ENCODE measurements at places on chromosomes 2 and 18. TPM values are rescaled to one million over a fixed set of nuclear protein-coding genes. Genes with fewer than 3 reads are reported as not detected.

Gene ESPNL
- 8.8 TPM for polyA plus RNA-seq

Gene POLE4
- 50.6 TPM for polyA plus RNA-seq

Gene PNKD
- polyA plus RNA-seq = 70.8 TPM

DNA sequence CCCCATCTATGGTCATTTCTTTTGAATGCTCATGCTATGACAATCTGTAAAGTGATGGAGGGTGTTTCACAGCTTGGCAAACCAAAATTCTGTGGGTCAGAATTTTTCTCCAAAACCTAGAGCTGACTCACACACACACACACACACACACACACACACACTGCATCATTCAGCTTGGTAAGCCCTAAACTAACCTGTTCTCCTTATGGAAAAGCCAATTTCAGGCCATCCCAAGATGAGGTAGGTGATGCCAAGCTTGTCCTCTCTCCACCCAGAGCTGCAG, 45.0 kb upstream of the NRP2 start:
- no peak for DNase-seq

DNA sequence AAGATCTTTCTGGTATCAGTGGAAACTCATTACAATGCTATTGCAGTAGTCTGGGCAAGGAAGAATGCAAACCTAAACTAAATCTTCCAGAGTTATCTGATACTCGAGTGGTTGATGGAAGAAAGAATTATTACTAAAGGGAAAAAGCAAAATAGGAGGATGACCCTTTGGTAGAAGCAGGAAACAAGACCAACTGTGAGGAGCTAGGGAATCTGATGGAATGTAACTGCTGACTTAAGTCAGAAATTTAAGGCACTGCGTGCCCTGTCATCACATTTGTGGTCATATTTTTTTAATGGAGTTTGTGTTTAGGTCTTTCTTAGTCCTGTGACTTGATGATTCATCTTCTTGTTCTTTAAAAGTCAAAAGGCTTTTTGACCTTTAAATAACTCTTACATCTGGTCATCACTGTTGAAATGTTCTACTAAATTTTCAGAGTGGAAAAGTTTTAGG, 36.5 kb upstream of the ARMC9 start:
- no peak for DNase-seq

GRCh38 chr2:204628926-204629712, 83.8 kb downstream of the PARD3B start:
- no peak for DNase-seq

DNA sequence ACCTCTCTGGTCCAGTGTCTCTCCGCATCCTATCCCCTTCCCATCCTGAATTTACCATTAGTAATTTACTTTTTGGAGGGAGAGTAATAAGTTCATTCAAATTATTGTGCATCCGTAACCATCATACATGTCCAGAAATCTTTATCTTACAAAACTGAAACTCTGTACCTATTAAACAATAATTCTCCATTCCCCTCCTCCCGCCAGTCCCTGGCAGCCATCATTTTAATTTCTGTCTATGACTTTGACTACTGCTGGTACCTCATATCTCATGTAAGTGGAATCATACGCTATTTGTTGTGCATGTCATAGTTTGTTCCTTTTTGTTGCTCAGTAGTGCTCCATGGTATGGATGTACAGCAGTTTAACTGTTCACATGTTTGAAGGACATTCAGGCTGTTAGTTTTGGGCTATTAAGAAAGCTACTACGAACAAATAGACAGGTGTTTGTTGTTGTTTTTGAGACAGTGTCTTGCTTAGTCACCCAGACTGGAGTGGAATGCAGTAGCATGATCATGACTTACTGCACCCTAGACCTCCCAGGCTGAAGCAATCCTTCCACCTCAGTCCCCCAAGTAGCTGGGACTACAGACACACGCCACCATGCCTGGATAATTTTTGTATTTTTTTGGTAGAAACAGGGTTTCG, 2.0 kb downstream of the LIMS1 start:
- DNase-seq = no peak

GRCh38 chr2:26298638-26299393, 47.1 kb upstream of the SELENOI start:
- DNase-seq = peak; percentile 54

DNA sequence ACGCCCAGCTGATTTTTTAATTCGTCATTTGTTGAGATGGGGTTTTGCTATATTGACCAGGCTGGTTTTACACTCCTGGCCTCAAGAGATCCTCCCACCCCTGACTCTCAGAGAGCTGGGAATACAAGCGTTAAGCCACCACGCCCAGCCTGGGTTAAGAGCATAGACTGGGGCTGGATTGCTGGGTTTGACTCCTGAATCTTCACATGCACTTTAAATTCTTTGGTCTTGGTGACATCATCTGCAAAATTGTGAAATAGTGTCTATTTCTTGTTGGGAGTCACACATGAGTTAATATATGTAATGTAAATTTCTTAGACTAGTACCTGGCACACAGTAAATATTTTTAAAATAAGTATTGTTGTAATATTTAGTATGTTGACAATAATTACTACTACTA, 257.4 kb downstream of the DOK6 start:
- DNase-seq = no peak

GRCh38 chr2:47198985-47199451, 43.9 kb upstream of the STPG4 start:
- DNase-seq = no peak

DNA sequence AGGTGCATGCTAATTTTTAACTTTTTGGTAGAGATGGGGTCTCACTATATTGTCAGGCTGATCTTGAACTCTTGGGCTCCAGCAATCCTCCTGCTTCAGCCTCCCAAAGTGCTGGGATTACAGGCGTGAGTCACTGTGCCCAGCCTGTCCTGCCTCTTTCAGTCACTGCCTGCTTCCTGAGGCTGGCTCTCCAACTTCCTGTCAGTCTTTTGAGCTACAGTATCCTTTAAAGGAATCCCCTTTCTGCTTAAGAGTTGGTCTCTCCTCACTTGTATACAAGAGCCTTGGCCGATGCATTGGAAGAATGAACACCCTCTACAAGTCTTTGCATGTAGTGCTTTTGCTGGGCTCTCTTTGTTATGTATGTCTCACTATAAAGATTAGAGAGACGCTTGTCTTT, 88.4 kb upstream of the SMAD2 start:
- no peak for DNase-seq

DNA sequence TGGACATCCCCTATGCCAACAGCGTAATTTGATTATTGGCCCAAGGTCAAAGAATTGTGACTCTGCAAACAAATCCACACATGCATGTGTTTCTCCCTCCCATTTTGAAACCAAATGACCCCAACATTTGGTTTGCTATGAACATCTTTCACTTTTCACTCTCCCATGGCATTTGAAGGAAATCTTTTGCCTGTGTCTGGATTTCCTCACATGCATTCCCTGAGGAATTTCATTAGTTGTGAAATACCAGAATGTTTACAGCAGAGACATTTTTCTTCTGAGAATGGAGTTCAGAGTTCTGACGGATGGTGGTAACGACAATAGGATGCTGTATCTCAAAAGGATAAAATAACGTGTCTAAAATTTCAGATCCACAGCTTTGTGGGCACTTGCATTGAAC, 60.3 kb upstream of the LMAN1 start:
- DNase-seq = no peak

DNA sequence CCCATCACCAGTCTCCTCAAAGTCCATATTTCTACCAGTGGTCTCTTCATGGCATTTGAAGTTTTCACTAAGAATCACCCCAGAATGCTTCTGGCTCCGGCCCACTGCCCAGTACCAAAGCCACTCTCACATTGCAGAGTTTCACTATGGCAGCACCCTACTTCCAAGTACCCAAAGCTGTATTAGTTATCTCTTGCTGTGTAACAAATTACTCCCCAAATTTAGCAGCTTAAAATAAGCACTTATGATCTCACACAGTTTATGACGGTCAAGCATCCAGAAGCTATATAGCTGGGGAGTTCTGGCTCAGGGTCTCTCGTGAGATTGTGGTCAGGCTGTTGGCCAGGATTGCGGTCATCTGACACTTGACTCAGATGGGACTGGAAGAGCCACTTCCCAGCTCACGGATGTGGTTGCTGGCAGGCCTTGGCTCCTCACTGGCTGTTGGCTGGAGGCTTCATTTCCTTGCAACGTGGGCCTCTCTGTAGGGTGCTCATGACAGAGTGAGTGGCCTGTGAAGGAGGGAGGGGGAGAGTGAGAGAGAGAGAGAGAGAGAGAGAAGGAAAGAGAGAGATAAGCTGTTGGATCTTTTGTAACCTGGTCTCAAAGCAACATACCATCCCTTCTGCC, 189.5 kb downstream of the CTIF start:
- DNase-seq = no peak

- DNase-seq = no peak
These were observed 104.5 kb upstream of the ZNF521 start for GRCh38 chr18:25456334-25457010.

DNA sequence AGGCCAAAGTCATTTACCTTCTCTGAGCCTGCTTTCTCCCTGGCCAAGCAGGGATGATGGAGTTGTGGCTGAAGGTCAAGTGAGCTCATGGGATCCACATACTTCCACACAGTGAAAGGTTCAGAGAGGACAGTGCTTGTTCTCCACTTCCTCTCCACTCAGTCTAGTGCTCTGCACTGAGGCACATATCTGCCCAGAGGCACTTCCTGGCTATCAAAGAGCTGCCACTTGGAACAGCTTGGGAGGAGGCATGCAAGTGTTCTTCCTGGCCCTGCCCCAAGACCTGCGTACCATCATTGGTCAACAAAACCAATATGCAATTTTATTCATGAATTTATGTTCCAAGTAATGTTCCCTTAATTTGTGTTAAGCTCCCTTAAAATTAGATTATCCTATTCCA, 71.9 kb downstream of the RNF152 start:
- DNase-seq = no peak

DNA sequence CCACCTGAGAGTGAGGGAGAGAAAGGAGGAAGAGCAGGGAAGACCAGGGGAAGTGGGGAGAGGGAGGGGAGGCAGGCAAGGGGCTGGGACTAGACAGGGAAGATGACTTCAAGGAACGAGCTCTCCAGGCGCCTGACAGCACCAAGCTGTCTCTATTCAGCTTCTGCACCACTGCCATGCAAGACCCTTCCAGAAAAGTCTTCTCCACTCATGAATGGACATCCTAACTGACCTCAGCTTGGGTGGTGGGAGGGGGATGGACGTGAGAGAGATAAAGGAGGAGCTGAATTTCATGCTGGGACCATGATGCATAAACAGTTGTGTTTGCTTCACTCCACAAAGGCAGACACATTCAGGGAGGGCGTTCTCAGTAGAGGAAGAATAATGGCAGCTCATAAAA, 206.4 kb upstream of the ARL4C start:
- DNase-seq = no peak

DNA sequence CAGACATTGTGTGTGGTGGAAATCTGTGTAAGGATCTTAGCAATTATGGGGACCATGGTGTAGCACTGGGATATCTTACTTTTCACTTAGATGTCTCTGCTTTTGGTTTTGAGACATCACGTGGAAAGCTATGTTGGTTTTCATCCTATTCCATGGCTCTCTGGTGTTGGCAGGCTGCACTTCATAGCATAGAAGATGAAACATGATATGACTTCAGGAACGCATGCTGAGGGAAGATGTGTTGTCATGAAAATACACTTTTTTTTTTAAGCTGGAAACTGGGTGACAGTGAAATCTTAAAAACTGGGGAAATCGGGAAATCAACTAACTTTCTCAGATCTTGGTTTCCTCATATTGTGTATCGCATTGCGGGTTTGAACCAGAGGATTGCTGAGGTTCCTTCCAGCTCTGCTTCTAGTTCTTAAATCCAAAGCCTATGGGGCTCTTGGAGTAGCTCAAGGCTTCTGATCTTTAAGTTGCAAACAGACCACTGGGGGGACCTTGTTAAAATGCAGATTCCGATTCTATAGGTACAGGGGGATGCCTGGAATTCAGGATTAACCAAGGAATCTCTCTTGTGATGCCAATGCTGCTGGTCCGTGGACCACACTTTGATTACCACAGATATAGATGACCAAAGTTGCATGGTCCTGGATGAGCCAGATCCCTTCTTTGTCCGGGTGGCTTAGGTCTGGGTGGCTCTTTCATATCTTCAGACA, 160.7 kb downstream of the SH3RF3 start:
- DNase-seq = no peak

GRCh38 chr2:215372968-215373649, 61.2 kb downstream of the ATIC start:
- DNase-seq = no peak

- DNase-seq = no peak
These were observed 2082.4 kb upstream of the PIK3C3 start for GRCh38 chr18:39872651-39873050.

GRCh38 chr18:8937160-8938094, 165.1 kb upstream of the NDUFV2 start:
- no peak for DNase-seq

DNA sequence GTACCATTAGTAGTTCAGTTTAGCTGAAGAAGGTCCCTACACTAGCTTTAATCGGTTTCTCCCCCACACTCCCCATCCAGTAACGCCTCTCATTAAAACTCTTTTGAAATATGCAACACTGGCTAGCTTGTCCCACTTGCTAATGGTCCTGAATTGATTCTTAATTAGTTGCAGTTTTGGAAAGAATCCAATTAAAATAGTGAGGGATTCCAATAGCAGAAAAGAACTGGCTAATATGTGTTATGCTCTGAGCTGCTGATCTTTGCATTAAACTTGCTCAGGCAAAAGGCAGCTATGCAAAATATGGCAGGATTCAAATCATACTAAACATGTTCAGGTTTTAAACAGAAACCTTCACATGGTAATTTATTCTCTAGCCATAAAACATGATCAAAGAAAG, 252.5 kb upstream of the HNRNPA3 start:
- DNase-seq = no peak

GRCh38 chr2:208915401-208915800, 508.4 kb upstream of the MAP2 start:
- no peak for DNase-seq

- DNase-seq = no peak
These were observed 4.3 kb downstream of the STK39 start for GRCh38 chr2:168243061-168243460.
